ENCODE measurements at places on chromosomes 13 and 19.

DNA sequence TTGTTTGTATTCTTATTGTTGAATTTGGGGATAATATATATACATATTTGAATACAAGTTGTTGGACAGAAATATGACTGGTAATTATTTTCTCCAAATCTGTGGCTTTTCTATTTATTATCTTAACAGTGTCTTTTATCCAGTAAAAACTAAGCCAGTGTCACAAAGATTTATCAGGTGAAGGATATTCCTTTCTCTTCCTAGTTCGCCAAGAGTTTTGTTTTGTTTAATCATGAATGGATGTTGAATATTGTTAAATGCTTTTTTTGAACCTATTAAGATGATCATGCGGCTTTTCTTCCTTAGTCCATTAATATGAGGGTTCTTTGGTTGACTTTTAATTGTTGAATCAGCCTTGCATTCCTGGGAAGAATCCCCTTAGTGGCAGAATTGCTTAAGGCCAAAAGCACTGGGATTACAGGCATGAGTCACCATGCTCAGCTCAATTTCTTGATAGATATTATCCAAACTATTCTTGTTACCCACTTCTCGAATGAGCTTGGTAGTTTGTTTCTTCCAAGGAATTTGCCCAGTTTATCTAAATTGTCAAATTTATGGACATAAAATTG is 53.3 kb downstream of the TEX26 start:
- DNase-seq = no peak

DNA sequence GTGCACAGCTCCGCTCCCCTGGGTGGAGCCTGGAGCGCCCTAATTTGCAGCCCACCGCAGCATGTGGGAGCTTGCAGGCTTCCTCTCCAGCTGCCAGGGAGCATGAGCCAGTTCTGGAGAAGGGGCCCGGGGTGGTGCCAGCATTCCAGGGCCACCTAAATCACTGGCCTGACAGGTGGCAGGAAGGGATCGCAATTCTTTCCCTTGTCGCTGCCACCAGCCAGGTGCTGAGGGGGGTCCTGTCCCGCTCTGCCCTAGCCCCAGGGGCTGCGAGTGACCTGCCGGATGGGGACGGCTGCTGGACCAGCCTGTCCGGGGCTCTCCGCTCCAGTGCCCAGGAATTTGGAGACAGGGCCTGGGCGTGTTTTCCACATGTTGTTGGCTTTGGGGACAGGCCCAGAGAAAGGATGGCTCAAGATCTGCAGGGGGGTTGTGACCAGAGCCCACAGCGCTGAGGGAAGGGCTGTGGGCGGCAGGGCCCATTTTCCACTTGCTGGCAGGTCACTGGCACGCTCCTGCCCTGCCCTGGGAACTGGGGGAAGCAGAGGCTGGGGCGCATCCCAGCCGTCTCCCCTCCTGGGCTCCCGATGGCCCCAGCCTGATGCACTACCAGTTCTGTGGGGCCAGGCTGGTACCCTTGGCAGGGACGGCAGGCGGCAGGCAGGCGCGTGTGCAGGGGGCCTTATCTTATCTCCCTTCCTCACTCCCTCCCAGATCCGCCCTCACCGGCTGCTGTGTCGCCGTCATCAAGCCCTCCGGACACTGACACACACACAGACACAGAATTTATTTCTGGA is 9.5 kb downstream of the NDUFA11 start:
- DNase-seq = no peak

GRCh38 chr19:49677231-49677900 is at the start of gene PRMT1:
Gene PRMT1, plus strand, starts transcription at chr19:49677271. Its CDS starts 10 bp downstream, at chr19:49677281.
- DNase-seq = no peak

DNA sequence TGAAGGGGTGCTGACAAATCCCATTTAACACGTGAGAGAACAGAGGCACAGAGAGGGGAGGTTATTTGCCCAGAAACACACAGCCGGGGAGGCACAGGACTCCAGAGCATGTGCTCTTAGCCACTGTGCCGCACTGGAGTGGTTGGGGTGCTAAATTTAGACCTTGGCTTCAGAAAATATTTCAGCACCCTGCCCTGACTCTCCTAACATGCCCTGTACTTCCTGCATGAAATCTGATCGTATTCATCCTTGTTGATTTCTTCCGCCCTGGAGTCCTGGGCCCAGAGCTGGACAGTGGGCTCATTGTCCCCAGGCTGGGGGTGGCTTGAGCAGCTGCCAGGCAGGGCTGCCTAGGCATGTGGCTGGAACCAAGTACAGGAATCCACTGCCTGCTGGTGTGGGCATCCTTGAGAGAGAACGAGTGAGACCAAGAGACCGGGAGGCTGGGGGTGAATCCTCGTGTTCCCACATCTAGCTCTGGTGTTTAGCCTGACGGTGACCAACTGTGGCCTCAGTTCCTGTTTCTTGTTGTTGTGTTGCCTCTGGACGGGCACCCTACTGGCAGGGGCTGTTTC is 5.3 kb downstream of the SLC27A1 start:
- peak; percentile 71 for DNase-seq

- DNase-seq = no peak
These were observed 350.7 kb downstream of the LMO7 start for GRCh38 chr13:75986818-75987217.

DNA sequence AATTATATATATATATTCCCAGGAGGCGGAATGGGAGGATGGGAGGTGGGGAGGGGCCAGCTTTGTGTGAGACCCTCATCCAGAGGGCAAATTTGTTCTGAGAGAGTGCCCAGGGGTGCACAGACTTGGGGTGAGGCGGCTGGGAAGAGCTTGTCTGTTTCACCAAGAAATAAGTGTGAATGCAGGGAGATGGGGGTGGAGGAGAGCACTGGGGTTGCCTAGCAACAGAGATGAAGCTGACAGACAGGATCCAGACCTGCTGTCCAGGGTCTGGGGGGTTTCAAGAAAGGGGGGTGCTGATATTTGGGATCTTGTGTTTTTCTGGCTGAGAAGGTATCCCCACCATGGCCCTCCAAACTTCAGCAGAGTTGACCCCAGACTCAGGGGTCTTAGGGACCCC is 18.6 kb upstream of the TNFAIP8L1 start:
- DNase-seq = no peak

DNA sequence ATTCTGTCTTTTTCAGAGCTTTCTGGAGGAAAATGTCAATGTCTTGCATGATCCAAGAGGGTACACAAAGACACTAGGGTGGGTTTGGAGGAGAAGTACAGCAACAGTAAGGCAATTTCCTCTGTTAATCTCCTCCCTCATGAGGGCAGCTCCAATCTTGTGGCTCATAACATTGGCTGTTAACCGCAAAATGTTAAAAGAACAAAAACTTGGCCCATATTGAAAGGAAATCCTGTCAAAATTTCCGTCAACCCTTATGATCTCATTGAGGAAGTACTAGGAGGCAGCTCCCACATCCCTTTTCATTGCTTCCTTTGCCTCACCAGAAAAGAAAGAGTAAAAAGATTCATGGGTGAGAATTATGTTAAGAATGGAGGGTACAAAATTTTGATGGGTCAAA is 11.6 kb downstream of the OXGR1 start:
- no peak for DNase-seq

DNA sequence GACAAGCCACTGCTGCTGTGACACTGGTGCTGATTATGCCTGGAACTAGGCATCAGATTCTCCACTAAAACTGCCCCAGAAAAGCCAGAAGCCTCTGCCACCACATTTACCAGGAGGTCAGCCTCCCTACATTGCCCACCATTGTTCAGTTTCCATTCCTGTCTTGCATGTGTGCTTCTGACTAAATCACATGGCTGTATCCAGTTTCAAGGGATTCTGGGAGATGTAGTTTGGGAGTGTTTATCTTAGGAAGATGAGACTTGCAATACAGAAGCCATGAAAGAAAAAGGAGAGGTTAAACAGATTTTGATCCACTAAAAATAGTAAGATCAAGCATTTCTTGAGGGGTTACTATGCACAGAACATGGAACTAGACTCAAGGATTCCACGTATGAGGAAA is 40.7 kb upstream of the SERPINE3 start:
- no peak for DNase-seq

DNA sequence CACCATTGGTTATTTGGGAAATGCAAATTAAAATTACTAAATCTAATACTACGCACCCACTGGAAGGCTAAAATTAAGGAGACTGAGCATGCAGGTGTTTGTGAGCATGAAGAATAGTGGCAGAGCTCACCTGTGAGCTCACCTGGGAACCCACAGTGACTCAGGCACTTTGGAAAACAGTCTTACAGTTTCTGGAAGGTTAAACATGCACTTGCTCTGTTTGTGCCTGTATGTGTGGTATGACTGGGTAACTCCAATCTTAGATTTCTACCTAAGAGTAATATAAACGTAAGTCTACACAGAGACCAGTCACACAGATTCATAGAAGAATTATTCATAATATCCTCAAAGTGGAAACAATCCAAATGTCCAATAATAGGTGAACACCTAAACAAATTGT is 318.8 kb downstream of the ATP8A2 start:
- DNase-seq = no peak

GRCh38 chr13:49807681-49808080 is 15.2 kb upstream of the KPNA3 start:
- no peak for DNase-seq

DNA sequence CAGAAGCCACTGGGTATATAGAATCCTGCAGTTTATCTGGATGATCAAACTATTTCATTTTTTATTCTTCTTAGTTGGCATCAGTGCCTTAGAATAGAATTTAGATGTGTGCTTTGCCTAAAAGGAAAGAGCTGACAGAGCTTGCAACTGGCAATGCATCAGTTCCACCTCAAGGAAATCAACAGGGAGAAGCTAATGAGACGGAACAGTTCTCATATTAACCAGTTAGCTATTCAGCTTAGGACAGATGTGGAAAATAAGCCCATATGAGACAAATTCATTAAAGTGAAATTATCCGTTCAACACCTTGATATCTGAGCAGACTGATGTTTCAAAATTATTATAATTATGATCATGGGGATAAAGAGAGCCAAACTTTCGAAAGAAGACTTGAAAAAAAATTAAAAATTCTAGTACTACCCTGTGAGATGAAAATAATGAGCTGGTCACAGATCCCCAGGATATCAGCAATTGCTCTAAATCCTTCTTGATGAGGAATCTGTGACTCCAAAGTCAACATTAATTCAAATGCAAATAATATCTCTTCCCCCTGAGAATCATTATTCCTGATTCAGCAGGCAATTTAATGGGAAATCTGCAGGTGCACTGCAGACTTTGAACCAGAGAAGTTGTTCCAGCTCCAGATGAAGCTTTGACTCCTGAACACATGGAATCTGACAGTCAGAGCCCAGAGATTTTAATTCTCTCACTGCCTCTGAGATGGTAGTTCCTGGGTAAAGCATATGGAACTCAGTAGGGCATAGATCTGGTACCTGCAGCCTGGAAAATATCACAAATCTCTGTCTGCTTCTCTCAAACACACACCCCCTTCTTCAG is 486.8 kb downstream of the FOXO1 start:
- no peak for DNase-seq

GRCh38 chr13:35826626-35827254 is 304.4 kb downstream of the DCLK1 start:
- no peak for DNase-seq

DNA sequence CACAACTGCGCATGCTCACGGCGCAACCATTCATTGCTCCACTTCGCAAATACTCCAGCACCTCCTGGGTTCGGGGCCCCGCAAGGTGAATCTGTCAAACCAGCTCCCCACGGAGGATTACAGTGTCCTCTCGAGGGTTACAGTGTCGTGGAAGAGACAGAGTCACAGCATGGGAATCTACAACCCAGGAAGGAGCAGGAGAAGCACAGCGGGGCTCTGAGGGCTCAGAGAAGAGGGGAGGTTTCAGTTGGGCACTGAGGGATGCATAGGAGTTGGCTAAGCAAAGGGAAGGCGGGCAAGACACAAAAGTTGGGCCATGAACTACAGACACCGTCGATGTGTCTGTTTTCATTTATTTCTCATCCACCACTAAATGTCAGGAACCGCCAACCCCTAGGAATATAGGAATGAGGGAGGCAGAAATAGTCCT is 1.0 kb upstream of the GTF2F1 start:
- DNase-seq = no peak

DNA sequence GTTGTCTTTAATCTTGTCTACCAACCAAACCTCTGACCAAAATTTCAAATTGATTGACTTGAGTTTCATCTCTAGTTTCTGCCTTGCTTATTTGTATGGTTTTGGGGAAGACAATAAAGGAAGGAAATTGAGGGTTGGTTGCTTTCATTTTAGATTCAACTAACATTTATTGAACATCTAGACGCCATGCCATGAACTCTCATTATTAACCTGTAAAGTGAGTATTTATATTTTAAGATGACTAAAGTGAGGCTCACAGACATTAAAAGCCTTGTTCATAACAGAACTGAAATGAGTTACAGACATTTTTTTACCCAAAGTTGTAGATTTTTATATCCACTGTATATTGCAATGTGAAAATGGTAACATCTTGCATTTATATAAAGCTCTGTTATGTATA is 239.3 kb downstream of the LMO7 start:
- DNase-seq = no peak

DNA sequence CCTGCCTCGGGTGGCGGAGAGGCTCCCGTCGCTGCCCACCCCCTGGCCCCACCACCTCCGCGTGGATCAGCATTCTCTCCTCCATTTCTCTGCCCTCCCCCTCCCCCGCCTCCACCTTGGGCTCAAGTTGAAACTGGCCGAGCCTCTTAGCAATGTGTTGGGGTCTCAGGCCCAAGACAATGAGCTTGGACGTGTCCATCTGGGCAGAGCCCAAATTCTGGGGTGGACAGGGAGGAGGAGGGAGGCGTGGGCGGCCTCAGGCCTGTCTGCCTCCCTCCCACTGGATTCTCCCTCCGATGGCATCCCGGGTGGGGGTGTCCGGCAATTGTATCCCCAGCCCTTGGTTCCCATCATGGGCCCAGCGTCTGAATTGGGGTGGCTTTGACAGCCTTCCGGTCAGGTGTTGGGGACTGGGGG is 1.2 kb downstream of the CELF5 start:
- no peak for DNase-seq

DNA sequence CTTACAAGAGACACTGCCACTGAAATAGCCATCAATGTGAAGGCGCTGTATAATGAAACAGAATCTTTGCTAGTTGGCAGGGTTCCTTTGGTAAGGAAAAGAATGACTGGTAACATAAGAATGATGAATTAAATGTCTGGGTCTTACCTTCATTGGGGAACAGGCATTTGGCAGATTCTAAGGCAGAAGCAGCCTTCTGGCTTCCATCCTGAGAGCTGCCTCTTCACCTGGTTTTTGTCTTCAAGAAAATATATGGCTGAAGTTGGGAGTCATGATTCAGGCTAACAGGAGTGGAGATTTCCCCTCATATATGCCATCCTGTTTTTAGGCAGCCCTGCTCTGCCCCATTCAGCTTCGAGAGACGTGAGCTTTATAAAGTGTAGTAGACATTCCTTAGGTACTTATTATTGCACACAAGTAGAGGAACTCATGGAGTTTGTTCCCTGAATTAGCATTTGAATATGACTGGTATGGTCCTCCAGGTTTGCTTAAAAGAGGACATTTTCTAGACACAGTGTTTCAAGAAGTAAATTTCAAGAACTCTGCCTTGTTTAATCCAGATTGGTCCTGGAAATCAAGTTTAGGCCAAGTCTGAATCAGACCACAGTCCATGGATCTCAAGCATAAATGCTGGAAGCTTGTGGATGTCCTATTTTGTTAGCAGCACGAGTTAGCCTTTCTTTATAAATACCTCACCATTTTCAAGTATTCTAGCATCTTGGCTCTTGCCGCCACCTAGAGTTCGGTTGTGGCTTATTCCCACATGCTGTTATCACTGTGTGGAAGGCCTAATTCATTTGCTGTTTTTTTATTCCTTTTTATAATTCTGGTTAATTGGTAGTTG is 56.2 kb upstream of the AKAP11 start:
- DNase-seq = peak; percentile 6

GRCh38 chr19:22052644-22053013 is 345 bp downstream of the ZNF257 start:
- no peak for DNase-seq

All from SW 1271 (cell line).